Right ventricle myocardium inferior (tissue), 1 donor: ENCODE measurements at places on chromosomes 12 and 14.

GRCh38 chr12:92973614-92974013 is 44.5 kb upstream of the EEA1 start:
- no peak for DNase-seq

GRCh38 chr12:18810537-18811253 is 72.8 kb downstream of the CAPZA3 start:
- DNase-seq = no peak

- DNase-seq = no peak
Observed at GRCh38 chr14:91029456-91030217, 30.8 kb downstream of the RPS6KA5 start.

DNA sequence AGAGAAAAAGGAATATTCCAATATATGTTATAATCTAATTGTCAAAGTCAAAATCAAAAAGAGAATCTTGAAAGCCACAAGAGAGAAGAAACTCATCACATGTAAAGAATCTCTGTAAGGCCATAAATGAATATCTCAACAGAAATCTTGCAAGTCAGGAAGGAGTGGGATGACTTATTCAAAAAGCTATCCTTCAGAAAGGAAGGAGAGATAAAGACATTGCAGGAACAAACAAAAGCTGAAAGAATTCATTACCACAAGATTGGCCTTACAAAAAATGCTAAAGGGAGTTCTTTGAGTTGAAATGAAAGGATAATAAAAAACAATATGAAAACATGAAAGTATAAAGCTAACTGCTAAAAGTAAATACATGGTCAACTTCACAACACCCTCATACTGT is 286.8 kb downstream of the LRIG3 start:
- no peak for DNase-seq

DNA sequence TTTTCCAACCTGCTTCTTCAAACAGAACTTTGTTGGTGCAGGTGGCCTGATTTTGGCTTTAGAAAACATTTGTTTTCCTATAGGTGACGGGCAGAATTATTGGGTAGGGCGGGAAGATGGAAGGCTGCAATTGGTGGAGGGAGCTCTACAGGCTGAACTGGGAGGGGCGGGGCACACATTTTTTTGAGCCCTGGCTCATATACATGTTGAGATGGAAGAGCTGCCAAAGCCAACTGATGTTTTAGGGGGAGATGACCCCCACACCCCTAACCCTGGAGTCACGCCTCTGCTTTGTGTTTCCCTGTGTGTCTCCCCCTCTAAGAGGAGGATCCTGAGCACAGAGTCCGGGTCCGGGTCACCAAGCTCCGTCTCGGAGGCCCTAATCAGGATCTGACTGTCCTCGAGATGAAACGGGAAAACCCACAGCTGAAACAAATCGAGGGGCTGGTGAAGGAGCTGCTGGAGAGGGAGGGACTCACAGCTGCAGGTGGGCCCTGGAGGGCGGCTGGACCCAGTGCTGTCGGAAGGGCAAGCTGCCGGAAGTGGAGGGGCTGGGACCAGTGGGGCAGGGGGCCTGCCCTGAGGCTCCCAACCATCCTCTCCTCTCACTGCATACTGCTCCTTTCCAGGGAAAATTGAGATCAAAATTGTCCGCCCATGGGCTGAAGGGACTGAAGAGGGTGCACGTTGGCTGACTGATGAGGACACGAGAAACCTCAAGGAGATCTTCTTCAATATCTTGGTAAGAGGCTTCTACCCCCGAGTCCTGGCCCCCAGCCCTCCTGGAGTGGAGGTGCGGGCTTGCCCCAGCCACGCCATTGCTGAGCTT is 18.6 kb downstream of the AGAP2 start:
- no peak for DNase-seq
